ENCODE measurements at places on chromosomes 13 and 19.
A peak's percentile ranks its signal among the peaks of the same experiment; 100 is the strongest.

DNA sequence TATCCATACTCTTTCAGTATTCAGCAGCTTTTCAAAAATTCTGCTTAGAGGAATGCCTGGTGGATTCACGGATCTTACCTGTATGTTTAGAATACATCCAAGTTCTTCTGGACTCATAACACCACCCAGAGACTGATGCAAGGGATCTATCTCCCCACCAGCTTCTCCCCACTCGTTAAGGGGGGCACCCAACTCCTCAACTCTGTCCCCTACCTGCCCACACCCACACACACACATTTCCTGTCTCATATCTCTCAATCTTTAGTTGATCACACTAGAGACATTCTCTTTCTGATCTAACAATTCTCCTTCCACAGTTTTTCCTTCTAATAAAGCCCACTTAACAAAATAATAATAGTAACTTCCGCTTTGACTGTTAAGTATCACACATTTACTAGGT, 110.1 kb downstream of the DLEU7 start:
- no peak for DNase-seq

DNA sequence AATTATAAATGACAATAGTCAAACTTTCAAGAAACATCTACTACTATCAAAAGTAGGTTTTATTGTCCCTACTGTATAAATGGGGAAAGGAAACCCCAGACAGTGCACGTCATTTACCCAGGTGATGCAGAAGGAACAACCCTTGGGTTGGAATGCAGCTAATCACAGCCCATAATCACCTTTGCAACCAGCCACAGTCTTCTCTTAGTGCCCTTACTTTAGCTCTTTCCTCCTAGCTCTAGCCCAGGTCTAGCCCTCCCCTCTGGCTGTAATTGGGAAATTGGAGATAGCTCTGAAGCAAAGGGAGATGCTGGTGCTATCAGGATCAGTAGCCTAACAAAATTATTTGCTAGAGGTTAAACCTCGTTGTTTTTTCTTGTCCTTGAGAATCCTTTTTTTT, 25.5 kb upstream of the TSC22D1 start:
- DNase-seq: no peak

- DNase-seq: no peak
Observed at GRCh38 chr19:5519076-5519475, 48.7 kb downstream of the TINCR start.

DNA sequence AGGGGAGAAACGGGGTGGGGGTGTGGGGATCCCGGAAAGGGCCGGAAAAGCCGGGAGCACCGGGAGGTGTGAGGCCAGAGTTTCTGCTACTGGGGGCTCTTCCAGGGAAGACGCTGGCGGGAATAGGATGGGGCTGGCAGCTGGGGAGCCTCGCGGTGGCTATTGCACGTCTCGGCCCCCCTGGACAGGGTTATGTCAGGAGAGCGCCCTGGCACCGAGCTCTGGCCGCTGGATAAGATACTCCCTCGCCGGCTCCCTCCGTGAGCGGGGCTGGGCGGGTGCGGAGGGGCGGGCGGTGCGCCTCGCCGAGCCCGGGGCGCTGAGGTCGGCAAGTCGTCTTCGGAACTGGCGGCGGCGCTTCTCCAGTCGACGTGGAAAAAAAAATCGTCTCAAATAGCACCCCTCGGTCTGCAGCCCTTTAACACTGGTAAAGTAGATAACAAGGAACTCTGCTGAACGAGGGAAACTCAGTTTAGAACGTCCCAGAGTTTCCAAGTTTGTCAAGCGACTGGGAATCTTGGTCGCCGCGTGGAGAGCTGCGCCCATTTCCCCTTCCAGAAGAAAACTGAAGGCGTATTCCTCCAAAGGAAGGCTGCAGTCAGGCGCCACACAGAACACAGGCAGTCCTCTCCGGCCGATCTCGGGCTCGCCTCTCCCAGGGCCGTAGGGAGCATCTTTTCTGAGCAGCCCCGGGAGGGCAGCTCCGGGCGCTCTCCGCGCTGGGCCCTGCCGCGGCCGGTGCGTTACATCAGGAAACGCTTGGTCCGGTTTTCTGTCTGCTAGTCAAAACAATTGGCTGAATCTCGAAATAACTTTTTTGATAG, 115.1 kb downstream of the KCNRG start:
- peak; percentile 23 for DNase-seq

DNA sequence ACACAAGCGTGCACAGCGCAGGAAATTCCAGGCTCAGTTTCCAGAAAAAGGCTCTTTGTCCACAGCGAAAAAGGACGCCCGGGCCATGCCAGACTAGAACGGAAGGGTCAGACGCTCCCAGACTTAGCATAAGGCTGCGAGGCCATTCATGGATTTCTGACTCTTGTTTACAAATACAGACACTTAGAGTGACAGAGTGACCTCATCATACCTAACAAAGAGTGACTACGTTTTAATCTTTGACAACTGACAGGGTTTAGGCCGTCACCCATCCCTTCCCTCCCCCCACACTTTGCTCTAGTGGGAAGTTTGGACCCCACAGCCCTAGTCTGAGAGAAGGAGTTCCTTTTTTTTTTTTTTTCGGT, 418 bp upstream of the ZNF709 start:
- DNase-seq: no peak

DNA sequence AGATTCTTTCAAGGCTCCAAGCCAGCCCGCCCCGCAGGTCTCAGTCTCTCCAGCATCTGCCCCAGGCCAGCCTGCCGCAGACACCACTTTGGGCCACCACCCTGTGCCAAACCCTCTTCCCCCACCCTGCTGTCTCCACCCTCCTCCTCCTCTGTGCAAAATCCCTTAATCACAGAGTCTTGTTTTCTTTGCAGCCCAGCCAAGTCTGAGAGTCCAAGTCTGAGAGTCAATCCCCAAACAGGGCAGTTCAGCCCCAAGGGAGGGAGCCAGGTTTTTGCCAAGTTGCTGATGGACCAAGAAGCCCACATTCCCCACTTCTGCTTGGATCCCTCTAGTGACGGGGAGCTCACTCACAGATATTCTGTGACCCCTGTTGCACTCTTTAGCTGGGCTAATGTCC, 3.1 kb downstream of the ADAMTS10 start:
- DNase-seq: no peak

DNA sequence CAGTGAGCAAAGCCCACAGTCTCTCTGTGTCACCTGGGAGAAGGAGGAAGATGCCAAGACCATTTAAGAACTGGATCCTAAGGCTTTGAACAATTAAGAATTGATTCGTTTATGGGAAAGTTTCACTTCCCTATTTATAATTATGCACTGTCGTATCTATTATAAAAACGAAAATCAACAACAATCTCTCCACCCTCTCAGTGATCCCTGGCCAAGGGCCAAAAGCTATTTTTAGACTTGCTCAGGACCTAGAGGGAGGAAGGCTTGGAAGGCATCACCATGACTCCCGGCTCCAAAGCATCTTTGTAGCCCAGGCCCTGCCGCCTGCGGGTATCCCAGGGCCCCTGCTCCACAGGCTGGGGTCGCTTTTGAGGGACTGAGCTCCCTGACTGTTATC, 1.3 kb downstream of the RHPN2 start:
- peak; percentile 41 for DNase-seq

Measured in body of pancreas (tissue), 4 donors.